Activated CD4-positive, alpha-beta T cell treated with anti-CD3 and anti-CD28 coated beads for 4 hours (primary cell): ENCODE measurements at places on chromosomes 11 and 22.

DNA sequence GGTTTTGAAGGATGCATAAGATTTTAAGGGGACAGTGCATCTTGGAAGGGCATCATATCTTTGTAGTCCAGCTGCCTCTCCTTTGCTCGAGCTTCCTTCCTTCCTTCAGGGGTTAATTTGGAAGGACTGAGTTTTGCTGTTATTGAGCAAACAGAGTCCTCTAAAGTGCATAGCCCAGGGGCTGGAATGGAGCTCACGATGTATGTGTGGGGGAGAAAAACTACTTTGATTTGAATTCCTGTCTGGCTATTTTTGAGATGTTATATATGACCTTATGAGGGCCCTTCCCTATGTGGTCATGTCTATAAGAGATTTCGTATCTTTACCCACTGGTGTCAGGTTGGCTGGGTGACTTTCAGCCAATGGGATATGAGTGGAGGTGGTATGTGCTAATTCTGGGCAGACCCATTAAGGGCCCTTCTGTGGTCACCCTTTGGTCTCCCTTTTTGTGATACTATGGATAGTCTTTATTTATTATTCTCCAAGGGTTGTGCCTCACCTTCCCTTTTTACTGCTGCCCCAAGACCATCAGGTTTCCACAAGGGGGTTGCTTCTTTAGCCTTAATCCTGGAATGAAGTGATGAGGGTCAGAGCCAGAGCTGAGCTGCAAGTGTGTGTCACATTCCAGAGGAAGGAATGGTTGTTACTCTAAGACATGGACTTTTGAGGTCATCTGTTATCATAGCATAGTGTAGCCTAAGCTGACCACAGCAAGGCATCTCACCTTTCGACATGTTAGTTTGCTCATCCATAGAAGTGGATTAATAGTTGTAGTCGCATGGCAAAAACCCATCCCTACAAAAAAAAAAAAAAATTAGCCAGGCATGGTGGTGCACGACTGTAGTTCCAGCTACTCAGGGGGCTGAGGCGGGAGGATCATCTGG, 54.6 kb downstream of the LRRC74B start:
- DNase-seq = no peak

- DNase-seq = no peak
These were observed 67.6 kb upstream of the TENM4 start for GRCh38 chr11:79508461-79508860.

GRCh38 chr11:20023082-20023426, 137.2 kb downstream of the DBX1 start:
- DNase-seq = no peak

GRCh38 chr11:16091862-16092261, 264.5 kb downstream of the SOX6 start:
- DNase-seq = no peak

DNA sequence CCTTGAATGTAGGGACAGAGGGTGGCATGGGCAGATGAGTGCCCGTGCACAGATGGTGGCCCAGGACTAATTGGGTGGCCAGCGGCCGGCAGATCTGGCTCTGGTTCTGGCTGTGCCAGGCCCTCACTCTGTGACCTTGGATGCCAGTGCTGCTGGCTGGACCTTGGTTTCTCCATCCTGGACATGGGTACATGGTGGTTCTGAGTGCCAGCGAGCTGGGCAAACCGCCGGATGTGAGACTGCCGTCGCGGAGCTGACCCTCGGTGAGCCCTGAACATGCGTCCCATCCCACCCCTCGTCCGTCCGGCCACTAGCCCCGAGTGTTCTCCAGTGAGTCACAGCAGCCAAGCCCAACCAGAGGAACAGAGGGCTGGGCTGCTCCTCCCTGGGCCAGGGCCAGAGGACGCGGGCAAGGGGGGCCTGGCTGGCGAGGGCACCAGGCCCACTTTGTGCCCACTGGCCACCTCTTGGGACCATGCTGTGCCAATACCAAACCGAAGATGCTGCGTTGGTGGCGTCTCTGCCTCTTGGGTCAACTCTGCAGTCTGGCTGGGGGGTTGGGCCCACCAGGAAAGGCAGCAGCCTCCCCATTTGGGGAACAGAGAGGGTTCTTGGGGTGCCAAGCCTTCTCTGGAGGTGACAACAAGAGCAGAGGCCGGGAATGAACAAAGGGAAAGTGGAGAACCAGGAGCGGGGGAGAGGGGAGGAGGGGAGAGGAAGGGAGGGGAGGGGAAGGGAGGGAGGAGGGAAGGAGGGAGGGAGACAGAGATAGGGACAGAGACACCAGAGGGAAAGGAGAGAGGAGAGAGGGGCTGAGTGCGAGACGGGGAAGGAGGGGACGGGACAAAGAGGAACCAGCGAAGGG, 10.7 kb downstream of the LSP1 start:
- no peak for DNase-seq

- DNase-seq = no peak
These were observed 102.4 kb upstream of the FSHB start for GRCh38 chr11:30128269-30128932.
